ENCODE measurements at places on chromosomes 6 and 20.

- no peak for DNase-seq
Measured at GRCh38 chr6:47670851-47671250, 27.5 kb upstream of the ADGRF4 start.

DNA sequence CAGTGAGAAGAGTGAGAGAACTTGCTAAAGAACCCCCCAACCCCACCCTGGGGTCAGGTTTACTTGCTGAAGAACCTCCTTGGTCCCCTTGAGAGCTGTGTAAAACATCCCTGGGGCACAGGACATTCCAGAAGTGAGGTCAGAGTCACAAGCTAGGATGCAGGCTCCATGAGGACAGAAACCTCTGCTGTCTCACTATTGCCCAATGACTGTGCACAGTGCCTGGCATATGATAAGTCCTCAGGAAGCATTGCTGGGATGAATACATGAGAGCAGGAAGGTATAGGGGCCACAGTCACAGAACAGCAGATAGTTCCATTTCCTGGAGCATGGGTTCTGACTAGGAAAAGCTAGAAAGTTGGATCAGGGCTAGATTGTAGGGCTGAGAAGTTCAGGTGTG is 18.4 kb downstream of the NT5E start:
- no peak for DNase-seq

GRCh38 chr20:63543733-63544132 is 3.8 kb downstream of the SRMS start:
- no peak for DNase-seq

DNA sequence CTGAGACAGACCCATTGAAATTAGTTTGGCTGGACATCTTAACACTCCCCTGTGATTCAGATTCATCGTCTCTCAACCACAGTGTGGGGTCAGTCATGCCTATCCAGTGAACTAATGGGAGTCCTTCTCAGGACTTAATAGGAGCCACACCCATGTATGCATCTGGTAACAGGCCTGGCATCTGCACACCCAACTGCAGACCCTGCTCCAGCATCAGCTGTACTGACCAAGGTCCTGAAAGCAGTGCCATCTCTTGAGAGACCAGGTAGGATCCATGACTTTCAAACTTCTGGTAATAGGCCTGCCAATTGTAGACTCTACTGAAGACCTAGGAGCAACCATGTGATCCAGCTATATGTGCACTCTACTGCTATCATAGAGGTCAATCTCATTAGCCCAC is 363.6 kb upstream of the POU3F2 start:
- no peak for DNase-seq

GRCh38 chr20:45792317-45793118 is 764 bp downstream of the DNTTIP1 start:
- DNase-seq = no peak

GRCh38 chr6:21946298-21946783 is 350.5 kb downstream of the PRL start:
- DNase-seq = no peak

- no peak for DNase-seq
Measured at GRCh38 chr20:36281785-36282380, 24.3 kb upstream of the DLGAP4 start.

- no peak for DNase-seq
Measured at GRCh38 chr6:62039605-62040004, 246.4 kb downstream of the KHDRBS2 start.

DNA sequence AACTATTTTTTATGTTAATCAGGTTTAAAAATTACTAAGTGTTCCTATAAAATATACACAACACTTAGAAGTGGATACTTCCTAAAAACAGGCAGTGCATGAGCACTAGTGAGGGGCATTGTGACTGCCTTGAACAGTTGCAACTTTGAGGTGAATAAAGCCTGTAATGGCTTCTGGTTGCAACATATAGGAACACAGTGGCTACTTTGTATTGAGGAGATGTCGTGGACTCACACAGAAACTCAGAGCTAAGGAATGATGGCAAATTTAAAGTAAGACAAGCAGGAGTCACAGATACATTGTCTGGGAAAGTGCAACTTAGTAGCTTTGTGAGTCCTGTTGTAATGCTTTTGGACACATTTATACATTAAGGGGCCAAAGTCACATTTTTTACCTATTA is 861 bp upstream of the HLA-A start:
- no peak for DNase-seq

DNA sequence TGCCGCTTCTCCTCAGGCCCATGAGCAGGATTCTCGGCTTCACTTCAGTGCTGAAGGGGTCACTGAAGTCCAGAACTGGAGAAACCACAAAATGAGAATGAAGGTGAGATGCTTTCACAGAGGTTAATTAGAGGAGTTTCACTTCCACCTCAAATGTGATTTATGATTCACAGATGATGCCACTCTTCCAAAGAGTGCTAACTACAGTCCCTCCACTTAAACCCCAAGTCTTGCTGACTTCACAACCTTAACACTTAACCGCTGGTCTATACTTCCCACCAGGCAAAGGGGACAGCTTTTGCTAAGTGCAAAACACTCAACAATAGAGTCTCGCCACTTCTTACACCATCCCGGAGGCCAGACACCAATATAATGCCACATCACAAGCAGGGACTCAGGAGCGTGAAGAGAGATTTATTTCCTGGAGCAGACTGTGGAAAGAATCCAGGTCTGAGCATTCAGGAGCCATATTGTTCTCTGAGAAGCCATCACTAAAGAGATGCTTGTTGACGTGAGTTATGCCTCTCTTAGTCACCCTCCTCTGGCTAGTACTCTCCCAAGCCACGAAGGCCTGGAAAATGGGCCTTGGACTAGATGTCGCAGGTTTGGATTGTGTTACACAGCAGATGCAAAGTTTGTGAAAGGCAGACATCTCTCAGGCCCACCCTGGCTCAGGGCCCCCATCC is 24.4 kb downstream of the RRAGD start:
- no peak for DNase-seq

GRCh38 chr20:31674895-31675827 is 37.4 kb downstream of the COX4I2 start:
- no peak for DNase-seq

GRCh38 chr20:19588732-19589131 is 169.3 kb upstream of the RIN2 start:
- DNase-seq = no peak

- DNase-seq = no peak
Measured at GRCh38 chr6:105178110-105178509, 1.7 kb downstream of the POPDC3 start.

- no peak for DNase-seq
Measured at GRCh38 chr6:109456111-109456583, 575 bp upstream of the MICAL1 start.

GRCh38 chr20:41738604-41739206 is 120.5 kb upstream of the CHD6 start:
- no peak for DNase-seq

- no peak for DNase-seq
Measured at GRCh38 chr6:158279615-158280014, 32.6 kb upstream of the TULP4 start.
